BJ (cell line): ENCODE measurements at places on chromosomes 12 and 14. TPM values are rescaled to one million over a fixed set of nuclear protein-coding genes. Genes with fewer than 3 reads are reported as not detected.

DNA sequence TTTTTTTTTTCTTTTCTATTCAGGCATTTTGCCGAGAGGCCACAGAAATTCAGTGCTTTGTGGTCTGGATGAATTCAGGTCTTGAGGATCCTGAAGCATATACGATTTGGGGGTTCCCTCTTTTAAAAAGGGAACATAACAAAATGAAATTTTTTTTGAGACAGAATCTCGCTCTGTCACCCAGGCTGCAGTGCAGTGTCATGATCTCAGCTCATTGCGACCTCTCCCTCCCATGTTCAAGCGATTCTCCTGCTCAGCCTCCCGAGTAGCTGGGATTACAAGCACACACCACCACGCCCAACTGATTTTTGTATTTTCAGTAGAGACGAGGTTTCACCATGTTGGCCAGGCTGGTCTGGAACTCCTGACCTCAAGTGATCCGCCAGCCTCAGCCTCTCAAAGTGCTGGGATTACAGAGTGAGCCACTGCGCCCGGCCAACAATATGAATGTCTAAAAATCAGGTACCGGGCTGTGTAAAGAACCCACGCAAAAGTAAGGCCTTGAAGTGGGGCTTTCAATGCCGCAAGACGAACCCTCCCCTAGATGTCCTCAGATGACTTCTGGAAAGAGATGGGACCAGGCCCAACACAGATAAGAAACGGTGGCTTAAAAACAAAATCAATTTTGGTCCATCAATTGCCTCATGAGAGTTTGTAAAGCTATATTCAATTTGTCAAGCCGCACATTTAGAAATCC is 30.0 kb downstream of the TESC start:
- DNase-seq = no peak

DNA sequence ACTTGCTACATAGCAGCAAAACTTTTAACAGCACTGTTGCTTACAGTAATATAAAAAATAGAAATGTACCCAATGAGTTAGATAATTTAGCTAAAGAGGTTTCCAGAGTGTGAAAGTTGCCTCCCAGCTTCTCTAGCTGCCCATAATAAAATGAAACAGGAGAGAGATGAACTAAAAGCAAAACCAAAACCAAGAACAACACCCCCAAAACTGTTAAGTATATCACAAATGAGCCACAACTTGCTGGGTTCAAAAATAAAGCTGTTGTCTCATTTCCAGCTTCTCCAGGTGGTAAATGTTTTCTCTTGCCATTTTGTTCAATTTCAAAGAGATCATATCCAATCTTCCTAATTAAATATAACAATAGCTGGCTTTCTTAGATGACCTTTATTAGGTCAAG is 614.0 kb downstream of the ETNK1 start:
- DNase-seq = no peak

GRCh38 chr14:98906123-98906995 is 365.6 kb downstream of the BCL11B start:
- DNase-seq = no peak

- no peak for DNase-seq
Measured at GRCh38 chr14:25658988-25659387, 609.0 kb upstream of the STXBP6 start.

DNA sequence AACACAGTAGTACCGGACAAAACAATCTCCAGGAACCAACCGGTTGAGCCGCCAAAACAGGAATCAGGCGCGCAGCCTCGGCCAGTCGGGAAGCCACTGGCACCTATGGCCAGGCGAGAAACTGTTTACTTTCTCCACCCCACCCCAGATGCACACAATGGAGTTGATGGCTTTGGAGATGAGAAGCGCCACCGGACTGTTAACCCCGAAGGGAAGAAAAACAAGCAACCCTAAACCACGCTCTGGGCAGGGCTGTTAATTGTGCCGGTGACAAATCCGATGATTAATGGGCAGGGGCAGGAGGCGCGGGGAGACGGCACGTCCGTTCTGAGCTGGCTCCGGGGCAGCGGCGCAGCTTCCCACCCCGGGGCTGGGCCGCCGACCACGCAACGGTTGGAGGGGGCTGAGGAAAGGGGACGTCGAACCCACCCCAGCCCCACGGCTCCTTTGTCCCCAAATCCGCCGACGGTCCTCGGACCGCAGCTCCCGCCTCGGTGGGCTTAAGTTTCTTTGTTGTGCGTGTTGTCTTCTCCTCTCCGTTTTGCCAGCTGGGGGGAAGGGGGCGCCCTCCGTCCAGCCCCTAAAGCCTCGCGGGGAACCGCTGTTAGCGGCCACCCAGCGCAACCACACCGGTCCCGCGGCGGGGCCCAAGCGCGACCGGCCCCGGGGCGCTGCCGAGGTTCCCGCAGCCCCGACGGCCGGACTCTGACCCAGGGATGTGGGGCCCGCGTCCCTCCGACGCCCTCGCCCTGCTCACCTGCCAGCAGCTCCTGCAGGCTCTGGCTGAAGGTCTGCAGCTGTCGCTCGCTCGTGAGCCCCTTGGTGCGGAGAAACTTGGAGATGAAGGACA is 790 bp downstream of the BTG1 start:
- DNase-seq = no peak

KLRB1 gene
- polyA plus RNA-seq = not detected in 2 replicates

SIX1 gene
- 3.2 and 6.1 TPM in 2 replicates for polyA plus RNA-seq

GRCh38 chr12:52243259-52243855 is 10.3 kb downstream of the KRT7 start:
- no peak for DNase-seq

DNA sequence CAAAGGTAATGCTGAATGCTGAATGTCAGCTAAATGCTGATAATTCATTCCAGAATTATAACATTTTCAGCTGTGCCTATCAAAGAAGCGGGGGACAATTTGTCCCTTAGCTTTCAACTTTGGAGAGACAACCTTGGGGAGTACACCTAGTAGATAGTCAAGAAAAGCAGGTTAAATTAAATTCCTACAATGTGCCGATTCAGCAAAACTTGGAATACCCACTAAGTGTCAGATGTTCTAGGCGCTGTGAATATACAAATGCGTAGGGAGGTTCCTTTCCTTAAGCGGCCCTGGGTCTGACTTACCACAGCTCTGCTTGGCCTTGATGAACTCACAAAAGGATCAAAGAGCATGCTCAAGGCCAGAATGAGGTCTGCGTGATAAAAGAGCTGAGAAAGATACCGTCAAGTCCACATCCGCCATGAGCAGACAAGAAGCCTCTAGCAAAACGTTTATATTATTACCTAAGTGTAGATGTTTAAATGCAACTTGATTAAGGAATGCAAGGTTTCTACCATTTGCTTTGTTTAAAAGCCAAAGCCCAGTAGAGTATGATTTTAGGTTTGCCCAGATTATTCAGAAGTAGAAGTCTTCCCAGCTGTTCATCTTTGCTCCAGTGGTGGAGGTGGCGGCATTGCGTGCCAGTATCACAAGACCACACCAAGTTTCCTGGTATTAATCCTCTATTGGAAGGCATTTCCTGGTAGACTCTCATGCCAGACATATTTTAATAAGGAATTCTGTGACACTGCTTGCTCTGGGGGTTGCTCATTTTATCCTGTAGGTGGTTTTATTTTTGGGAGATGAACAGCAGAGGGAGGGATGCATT is 368.6 kb downstream of the DPF3 start:
- no peak for DNase-seq

DNA sequence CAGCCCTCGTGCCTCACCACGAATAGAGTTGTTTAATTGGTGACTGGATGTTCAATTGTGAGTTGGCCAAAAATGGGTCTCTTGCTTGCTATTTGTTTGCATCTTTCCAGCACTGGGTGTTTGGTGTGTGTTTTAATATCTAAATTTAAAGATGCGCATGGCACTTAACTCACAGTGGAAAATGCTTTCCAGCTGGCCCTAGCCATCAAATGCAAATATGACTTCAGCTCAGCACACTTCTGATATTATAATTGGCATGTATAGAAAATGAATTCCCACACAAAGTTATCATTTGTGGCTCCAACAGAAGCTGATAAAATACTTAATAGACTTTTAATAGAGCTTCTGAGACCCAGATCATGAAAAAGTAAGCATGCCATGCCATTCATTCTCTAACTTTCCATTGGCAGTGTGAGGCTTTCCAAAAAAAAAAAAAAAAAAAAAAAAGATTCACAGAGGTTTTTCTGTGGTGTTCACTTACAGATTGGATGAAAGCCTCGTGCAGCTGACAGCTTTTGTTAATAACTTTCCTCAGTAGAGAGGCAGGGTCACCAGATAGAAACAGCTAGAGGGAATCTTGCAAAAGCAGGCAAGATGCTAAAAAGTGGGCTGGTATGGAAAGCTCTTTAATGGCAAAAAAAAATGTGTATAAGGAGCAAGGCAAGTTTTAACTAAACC is 425.2 kb downstream of the GALC start:
- DNase-seq = no peak

PTHLH gene
- polyA plus RNA-seq = 0.10 and 0.22 TPM in 2 replicates

GRCh38 chr12:95037906-95038305 is 34.4 kb upstream of the NDUFA12 start:
- DNase-seq = no peak

GRCh38 chr12:90628213-90628612 is 326.8 kb downstream of the CCER1 start:
- DNase-seq = no peak

DNA sequence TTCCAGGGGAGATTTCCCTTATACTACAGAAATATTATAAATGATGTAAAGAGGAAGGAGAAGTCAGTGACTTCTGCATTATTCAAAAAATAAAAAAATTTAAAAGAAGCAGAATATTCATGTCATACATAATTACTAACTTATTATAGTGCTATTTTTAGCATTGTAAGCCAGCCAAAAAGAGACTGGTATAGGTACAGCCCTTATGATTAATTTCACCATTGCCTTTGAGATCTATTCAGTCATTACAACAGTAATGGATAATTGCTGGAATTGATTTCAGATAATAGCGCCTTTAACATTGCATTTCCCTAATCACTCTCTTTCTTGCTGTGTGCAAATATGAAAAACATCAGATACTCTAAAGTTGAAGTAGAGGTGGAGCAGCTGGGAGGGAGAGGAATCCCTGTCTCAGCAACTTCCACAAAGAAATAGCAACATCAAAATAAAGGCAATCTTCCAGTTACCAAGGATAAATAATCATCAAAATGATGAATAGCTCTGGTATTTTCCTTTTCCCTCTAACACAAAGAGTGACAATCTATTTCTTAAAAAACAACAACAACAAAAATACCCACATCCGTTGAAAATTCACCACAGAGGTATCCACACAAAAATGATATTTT is 71.8 kb upstream of the OVCH1 start:
- no peak for DNase-seq

- DNase-seq = peak; percentile 32
Measured at GRCh38 chr12:25924491-25925001, 33.9 kb upstream of the RASSF8 start.

- no peak for DNase-seq
Measured at GRCh38 chr12:50203691-50204090, 36.5 kb upstream of the CERS5 start.

CACNA1C gene
- 10.2 and 14.7 TPM in 2 replicates for polyA plus RNA-seq

DNA sequence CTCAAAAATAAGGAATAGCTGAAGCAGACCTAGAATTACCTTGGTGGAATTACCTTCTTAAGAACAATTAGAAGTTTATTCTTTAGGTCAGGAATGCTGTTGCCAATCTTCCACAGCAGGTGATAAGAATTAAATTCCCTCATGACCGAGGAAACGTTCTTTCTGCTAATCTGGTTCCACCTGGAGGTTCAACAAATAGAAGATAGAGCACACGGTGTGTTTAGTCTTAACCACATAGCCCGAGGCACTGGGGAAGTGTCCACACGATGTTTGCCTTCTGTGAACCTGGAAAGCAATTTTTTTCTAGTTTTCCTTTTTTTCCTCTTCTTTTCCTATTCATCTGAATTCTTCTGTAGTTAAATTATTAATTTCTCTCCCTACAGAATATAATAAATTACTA is 906.9 kb downstream of the NRXN3 start:
- DNase-seq = no peak

DNA sequence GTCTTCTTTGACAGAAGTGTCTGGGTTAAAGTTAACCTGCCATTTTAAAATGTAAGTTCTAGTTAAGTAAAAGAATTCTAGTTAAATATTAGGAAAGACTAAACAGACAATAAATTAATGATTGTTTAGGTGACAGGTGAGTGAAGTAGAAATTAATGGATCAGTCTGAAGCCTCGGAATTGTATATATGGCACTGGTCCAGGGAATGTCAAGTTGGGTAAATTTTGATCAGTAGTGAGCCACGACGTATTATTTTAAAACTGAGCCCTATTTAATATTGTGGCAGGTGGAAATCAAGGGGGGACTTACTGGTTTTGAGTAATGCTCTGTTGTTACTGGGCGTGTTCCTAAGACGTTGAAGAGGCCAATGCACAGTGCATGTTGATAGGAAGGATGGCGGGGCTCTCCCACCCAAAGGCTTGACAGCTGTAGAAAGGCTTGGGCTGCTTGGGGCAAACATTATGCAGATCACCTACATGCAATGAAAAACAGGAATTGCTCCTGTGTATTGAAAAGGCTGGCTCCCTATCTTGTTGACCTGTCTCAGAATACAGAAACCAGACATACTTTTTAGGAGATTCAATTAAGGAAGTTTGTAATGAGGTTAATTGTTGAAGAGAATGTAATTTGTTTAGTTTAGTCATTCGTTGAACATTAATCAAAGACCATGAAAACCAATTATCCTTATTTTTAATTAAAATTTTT is 5.9 kb upstream of the PPFIBP1 start:
- DNase-seq = no peak

GRCh38 chr14:74765721-74766120 is 2.6 kb downstream of the YLPM1 start:
- no peak for DNase-seq

AHNAK2 gene
- polyA plus RNA-seq = 6.5 and 6.6 TPM in 2 replicates

PIWIL1 gene
- polyA plus RNA-seq = not detected in 2 replicates
